ENCODE measurements at places on chromosomes 13 and 19. TPM values are rescaled to one million over a fixed set of nuclear protein-coding genes. Genes with fewer than 3 reads are reported as not detected.

GRCh38 chr13:65336087-65336749 lies 1893.9 kb downstream of the PCDH9 start:
- DNase-seq, result no peak

- no peak for DNase-seq
Observed at GRCh38 chr13:94112731-94113130, 366.8 kb downstream of the DCT start.

GRCh38 chr13:53298396-53298795 lies 269.8 kb downstream of the OLFM4 start:
- no peak for DNase-seq

SH2D3A gene
- polyA plus RNA-seq, result 0.94 TPM

GRCh38 chr19:3459089-3459881 lies 21.0 kb downstream of the SMIM24 start:
- peak; percentile 95 for DNase-seq

LYPD3 gene
- 88.2 TPM for polyA plus RNA-seq

GRCh38 chr13:53001444-53002225 lies 27.0 kb upstream of the OLFM4 start:
- no peak for DNase-seq
